ENCODE measurements at places on chromosomes 3 and 15. TPM values are rescaled to one million over a fixed set of nuclear protein-coding genes. Genes with fewer than 3 reads are reported as not detected.

GRCh38 chr15:100284191-100284590 is 57.6 kb downstream of the ADAMTS17 start:
- no peak for DNase-seq

The SLC28A1 gene
- not detected for total RNA-seq

DNA sequence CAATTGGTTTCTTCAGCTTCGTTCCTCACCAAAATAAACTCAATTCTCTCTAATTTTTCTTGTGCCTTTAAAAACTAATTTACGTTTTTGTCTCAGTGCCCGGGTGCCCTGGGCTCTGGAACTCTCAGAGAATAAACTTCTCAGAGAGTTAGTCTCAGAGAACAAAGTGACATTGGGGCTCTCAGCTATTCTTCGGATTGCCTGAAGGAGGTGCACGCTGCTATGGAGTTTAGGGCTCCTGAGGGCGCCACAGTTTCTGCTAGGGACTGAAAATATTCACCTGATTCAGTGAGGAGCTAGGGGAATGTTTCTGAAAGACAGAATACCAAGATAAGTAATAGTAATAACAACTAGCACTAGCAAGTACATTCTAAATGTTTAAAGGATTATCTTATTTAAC is 22.7 kb downstream of the ZIC4 start:
- no peak for DNase-seq

The INSYN1 gene
- 1.3 TPM for total RNA-seq

The UROC1 gene
- total RNA-seq, result not detected

All from fibroblast of lung (primary cell).